ENCODE measurements at places on chromosomes 1 and 21.

DNA sequence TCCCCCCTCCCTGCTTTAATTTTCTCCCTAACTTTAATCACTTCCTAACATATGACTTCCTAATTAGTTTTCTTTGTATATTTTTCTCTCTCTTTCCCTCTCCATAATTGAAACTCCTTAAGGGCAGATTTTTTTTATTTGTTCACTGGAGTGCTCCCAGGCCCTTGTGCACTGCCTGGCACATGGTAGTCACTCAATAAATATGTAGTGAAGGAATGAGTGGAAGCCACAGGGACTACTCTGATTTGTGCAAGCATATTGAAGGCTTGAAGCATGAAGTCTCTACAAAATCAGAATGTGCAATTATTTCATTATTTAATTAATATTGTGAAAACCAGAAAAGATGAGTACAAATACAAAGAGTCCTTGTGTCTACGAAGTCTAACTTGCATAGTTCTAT lies 41.5 kb downstream of the SNX7 start:
- DNase-seq, result no peak

- DNase-seq, result no peak
These were observed 33.6 kb downstream of the GOLPH3L start for GRCh38 chr1:150663321-150663720.

DNA sequence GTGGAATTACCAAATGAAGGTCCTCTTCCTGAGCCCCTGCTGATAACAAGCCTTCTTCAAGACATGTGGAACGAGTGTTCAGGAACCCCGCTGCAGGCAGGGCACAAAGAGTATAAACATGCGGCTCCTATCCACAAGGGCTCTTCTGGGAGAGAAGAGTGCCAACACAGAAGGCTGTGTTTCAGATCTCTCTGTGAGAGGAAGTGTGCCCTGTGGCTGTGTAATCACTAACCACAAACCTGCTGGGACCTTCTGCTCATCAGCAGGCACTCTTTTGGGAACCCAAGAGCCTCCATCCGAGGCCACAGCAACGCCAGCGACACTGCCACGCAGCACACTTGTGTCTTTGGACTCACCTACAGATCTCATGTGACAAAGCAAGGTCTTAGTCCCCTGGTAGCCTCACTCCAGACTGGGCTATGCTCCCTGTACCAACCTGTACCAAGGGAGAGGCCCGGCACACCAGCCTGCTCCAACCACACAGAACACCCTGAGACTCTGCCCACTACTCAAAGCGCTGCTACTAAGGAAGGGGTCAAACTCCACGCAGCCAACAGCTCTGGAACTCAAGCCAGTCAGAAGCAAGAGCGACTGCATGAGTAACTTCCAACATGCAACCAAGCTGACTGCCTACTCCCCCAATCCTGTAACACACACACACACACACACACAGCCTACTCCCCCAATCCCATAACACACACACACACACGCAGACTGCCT lies 7.8 kb downstream of the PTTG1IP start:
- no peak for DNase-seq

DNA sequence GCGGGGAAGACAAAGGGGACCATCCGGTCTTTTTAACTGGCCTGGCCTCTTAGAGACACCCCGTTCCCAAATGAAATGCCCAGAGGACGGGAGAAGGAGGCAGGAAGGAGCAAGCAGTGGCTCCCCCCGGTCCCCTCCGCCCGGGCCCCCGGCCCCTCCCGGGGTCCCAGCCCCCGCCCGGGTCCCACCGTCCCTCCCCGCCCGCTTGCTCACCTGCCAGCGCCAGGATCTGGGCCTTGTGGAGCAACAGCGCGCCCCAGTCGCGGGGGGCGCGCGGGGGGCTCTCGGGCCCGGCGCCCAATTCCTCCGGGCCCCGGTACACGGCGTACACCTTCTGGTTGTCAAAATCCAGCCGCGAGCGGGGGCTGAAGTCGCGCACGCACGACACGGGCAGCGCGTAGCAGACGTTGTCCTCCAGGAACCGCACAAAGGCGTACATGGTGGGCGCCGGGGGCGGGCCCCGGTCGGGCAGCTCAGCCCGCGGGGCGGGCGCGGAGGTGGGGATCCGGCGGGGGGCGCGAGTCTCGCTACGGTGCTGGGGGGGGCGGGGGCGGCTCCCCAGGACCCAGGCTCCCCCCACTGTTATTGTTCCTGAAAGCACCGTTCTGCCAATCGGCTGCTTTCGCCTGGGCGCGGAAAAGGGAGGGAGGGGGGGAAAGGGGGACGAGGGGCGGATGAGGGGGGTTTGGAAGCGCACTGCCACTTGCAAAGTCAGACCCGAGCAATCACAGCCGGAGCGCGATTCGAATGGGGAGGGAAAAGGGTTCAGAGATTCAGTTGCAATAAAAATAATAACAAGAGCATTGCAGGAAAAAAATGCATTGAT lies at the start of gene BEND5:
BEND5 (minus strand) TSS at position 499 of the 826 bp plus-strand sequence; CDS start at position 439, 60 bp downstream.
- peak; percentile 11 for DNase-seq

DNA sequence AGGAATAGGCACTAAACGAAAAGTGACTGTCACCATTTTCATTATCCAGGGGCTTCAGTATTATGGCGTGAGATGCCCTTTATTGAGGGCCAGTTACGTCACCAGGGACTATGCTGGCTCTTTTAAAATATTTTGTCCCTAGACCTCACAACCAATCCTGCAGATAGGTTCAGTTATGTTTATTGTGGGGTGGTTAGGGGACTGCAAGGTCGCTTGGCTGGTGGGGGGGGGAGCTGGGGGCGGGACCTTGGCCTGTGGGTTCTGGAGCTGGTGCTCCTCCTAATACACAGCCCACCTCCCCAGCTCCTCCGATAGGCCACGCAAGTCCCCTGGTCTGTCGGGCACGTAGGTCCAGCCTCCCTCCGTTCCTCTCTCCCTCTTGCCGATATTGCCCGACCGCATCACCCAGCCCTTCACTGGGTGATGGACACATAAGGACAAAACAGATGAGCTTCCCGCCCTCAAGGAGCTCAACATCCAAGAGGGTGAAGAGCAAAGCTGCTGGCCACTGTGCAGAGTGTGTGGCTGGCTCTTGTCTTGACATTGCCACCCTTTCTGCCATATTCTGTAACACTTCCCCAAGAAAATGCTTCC lies 271.8 kb downstream of the MATN1 start:
- DNase-seq, result no peak

- no peak for DNase-seq
These were observed 9.9 kb downstream of the TOR3A start for GRCh38 chr1:179091691-179092165.

GRCh38 chr21:14114251-14114650 lies 96.5 kb downstream of the LIPI start:
- no peak for DNase-seq

DNA sequence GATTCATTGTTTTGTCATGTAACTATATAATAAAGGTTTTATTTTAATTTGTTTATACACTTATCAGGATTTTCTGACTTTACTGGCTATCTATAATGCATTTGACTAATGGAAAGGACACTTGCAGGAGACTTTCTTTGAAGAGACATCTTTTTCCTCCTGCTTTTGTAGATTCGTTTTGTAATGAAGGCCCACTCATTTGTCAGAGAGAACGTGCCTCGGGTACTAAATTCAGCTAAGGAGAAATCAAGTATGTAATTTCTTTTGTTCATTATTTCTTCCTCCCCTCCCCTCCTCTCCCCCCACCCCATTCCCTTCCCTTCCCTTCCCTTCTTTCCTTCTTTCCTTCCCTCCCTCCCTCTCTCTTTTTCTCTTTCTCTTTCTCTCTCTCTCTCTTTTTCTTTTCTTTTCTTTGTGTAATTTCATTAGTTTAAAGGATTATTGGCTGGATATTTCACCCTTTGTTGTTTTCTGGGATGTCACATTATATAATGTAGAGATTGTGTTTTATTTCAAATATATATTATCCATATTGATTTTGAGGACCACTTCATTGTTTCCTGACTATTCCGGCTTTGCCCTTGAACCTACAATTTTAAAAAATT lies 23.7 kb upstream of the AXDND1 start:
- no peak for DNase-seq

- DNase-seq, result no peak
These were observed 29.5 kb downstream of the DOP1B start for GRCh38 chr21:36186081-36186480.

- no peak for DNase-seq
These were observed 149.2 kb upstream of the TMEM51 start for GRCh38 chr1:15004396-15004795.

DNA sequence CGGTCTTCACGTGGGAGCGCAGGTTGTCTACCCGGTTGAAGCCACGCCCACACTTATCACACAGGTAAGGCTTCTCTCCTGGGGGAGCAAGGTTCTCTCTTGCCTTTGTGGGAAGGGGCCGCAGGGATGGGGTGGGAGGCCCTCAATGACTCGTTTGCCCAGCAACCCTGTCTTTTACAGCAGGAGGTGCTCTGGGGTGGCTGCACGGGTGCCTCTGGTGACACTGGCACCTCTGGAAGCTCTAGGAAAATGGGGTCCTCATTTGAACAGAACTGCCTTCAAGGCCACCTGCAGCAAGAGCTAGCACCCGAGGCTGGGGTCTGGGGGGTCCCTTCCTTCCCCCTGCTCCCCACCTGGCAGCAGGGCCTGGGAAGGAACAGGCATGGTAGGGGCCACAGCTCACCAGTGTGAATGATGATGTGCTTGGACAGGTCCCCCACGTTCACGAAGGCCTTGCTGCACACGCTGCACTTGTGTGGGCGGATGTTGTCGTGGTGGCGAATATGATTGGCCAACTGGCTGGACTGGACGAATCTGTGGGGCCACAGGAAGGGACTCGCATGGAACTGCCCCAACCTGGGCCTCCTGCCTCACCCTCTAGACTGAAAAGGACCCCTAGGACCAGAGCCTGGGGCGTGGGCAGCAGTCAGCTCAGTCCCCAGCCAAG lies 33.1 kb downstream of the ZBTB17 start:
- DNase-seq, result no peak

DNA sequence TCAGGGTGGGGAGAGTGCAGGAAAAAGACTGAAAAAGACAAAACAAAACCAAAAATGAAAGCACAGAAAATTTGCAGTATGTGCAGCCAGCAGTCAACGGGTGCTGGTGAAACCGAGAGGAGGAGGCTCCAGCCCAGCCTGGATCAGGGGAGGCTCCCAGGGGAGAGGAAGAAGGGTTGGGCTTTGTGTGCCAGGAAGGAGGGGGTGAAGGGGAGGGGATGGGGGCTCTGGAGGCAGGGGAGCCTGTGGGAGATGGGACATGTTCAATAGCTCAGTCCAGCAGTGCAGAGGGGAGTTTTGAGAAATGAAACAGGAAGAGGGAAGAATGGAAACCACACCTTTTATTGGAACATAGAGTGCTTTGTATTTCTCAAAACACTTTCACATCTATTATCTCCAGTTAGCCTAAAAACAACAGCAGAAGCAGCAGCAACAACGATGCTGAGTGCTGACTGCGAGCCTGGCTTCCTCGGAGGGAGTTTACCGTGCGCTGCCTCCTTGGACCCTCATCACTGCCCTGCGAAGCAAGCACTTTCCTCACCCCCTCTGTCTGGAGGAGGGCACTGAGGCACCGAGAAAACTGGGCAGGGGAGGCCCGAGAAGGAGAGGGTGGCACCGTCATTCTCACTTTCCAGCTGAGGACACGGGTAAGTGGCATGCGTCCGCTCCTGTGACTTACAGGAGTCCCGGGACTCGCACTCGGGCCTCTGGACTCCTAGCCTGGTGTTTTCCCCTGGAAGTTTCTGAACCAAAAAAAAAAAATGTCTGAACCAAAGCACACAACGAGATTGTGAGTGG lies 62.9 kb downstream of the MDM4 start:
- no peak for DNase-seq

DNA sequence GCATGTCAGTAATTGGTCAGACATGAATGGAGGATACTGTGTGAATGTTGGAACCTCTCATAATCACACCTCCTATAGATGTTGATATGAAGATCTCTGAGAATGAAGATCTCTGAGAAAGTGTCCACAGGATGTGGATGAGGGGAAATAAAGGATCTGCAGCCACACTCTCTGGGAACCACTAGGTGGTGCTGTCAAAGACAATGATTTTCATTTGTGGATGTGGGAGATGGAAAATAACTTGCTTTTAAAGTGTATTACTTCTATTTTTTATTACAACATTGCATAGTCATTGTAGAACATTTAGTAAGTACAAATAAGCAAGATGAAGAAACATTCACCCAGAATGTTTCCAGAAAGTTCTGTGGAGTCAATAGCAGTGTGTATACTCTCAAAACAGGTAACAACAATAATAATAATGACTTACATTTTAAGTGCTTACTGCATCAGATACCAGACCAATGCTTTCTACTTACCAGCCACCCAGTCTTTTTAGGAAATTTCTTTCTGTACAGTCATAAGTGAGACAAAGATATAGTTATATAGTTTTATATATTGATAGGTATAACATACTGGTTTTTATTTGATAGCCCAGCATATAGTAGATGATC lies 128.2 kb downstream of the ATG4C start:
- no peak for DNase-seq

DNA sequence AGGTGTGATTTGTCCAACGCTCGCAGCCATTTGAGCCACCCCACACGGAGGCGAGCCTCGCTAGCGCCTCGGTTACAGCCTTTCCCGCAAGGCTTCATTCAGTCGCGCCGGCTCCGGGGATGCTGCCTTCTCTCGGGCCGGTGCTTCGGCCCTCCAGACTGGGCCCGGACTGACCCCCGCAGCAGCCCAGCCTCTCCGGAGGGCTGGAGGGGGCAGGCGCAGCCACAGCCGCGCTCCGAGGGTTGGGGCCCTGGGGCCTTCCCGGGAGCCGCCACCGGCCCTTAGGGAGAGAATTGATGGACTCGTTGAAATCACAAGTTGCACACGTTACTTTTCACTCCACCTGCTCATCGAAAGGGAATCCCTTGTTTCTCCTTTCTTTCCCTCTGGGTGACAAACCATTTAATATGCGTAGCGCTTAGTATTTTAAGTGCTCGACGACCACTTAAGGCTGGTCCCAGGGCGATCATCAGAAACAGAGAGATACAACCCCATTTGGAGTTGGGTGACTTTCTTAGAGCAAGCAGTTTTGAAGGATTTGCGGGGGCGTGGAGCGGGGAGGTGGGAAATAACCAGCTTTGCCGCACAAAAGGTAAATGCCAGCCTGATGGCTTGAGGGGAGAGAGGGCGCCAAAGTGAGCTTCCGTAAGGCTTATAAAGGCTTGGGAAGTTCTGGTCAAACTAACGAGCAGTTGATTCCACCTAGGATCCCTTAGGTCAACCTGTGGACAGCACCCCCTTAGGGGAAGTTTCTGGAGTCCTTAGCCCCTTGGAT lies 24.6 kb upstream of the ENAH start:
- DNase-seq, result no peak

DNA sequence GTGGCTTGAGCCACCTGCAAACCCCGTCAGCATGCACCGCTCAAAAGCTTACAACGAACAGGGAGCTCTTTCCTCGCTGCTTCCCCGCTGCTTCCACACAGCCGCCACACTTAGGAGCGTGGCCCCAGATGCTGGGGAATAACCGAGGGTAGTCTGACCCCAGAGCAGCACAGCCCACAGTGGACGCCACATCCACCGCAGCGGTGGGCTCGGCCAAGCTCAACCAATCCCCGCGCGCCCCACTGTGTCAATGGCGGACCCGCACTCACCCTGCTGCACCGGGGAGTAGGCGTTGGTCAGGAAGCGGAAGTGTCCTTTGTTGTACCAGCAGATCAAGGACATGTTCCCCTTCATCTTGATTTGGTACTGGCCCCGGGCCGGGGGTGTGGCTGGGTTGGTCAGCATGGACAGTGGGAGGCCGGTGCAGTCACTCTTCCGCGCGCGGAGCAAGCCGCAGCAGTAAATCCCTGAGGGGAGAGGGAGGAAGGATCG lies 93.5 kb downstream of the PGBD5 start:
- no peak for DNase-seq

GRCh38 chr21:45152265-45152746 lies 77.9 kb downstream of the ADARB1 start:
- peak; percentile 35 for DNase-seq
